ENCODE measurements at places on chromosomes 5 and 9. TPM values are rescaled to one million over a fixed set of nuclear protein-coding genes. Genes with fewer than 3 reads are reported as not detected.

Gene SAXO1
- not detected for total RNA-seq

GRCh38 chr5:142246258-142246657 is 78.6 kb downstream of the SPRY4 start:
- peaks cover 50% of the 10 kb centered on the region for H3K4me1 ChIP-seq
- peak overlapping the region; percentile 44 for H3K4me3 ChIP-seq
- peaks cover 4% of the 10 kb centered on the region for H3K36me3 ChIP-seq
- DNase-seq, result peak; percentile 65
- peak overlapping the region; percentile 91 for H3K27ac ChIP-seq

DNA sequence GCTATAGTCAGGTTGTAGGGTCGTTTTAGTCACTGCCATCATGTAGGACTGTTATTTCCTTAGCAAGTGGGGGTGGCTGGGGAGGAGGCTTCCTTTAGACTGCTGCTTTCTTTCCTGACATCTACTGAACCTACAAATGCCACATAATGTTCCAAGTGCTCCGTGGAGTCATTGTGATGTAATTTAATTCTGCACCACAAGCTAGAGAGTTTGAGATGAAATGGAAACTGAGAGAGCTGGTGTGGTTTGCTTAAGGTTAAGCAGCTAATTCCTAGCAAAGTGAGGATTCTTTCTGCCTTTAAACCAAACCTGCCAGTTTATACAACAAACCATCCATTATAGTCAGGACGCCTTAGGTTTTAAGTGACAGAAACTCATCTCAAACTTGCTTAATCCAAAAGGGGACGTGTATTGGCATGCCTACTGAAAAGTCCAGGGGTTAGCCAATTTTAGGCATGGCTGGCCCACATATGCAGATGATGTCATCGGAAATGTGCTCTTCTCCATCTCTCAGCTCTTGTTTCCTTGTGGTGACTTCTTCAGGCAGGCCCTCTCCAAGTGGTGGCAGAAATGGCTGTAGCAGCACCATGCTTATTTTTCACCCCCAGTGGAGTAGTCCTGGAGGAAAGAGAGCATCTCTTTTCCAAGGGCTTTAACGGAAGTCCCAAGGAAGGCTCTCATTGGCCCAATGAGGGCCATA is 30.5 kb downstream of the ZNF618 start:
- no peak for DNase-seq
- H3K27me3 ChIP-seq, result peaks cover 2% of the 10 kb centered on the region
- peak overlapping the region; percentile 14 for H3K27ac ChIP-seq
- peaks cover 16% of the 10 kb centered on the region for H3K36me3 ChIP-seq
- H3K4me3 ChIP-seq, result no peak overlapping the region

- DNase-seq, result no peak
- H3K27ac ChIP-seq, result no peak overlapping the region
- H3K4me1 ChIP-seq, result no peaks in the 10 kb centered on the region
- no peaks in the 10 kb centered on the region for H3K27me3 ChIP-seq
These were observed 69.0 kb upstream of the SMC2 start for GRCh38 chr9:104025104-104025503.
